ENCODE measurements at places on chromosomes 3 and 15.

GRCh38 chr15:92448370-92448769 lies 54.7 kb downstream of the ST8SIA2 start:
- DNase-seq: no peak

- no peak for DNase-seq
Measured at GRCh38 chr15:93779341-93779740, 452.0 kb upstream of the MCTP2 start.

DNA sequence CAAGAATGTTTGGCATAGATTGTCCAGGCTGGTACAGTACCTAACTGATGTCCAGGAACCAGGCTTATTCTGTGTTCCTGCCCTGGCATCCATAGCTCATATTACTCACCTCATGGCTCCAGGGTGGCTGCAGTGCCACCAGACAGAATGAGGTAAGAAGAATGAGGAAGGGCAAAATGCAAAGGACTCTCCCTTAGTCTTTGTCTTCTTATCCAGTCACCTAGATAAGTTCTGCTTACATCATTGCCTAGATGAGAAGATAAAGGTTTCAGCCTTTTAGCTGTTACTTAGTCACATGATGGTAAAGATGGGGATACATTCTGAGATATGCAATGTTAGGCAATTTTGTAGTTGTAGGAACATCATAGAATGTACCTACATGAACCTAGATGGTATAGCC lies 45.8 kb downstream of the CHP1 start:
- no peak for DNase-seq

DNA sequence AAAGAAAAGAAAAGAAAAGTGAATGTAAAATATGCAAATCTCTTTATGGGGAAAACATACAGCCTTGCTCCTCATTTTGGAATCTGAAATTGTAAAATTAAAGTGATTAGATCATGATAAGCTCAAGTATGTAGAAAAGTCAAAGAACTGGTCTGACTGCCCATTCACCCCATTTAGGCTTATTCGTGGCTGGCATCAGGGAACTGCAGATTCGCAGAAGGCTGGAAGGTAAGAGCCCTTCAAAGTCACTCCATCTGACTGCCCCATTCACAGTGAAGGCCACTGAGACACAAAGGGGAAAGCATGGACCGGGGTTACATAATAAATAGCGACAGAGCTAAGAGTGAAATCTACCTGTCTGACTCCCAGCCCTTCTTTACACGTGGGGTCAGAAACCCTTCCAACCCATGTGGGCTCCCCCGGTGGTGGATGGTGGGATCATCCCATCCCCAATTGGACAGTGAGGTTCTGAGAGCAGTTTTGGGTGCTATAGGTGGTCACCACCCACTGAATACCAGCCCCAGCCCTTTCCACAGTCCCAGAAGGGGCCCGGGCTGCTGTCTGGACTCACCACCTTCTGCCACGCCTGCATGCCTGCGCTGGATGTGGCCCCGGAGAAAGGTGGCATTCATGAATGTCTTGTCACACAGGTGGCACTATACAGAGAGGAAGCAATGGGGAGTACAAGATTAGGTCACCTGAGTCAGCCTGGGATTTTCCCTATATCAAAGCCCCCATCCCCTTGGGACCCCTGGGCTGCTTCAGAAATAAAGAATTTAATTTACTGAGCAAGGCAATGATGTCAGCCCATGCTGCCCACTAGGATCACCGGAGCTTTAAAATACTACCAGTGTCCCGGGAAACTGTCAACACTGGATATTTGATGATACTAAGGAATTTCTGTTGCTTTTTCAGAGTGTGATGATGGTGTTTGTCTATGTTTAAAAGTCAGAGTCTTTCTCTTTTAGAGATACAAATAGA lies 17.9 kb downstream of the DZIP1L start:
- no peak for DNase-seq

- DNase-seq: no peak
Measured at GRCh38 chr15:43449981-43450380, 43.0 kb downstream of the TP53BP1 start.

GRCh38 chr15:34799149-34800101 lies 4.1 kb upstream of the ACTC1 start:
- DNase-seq: no peak

DNA sequence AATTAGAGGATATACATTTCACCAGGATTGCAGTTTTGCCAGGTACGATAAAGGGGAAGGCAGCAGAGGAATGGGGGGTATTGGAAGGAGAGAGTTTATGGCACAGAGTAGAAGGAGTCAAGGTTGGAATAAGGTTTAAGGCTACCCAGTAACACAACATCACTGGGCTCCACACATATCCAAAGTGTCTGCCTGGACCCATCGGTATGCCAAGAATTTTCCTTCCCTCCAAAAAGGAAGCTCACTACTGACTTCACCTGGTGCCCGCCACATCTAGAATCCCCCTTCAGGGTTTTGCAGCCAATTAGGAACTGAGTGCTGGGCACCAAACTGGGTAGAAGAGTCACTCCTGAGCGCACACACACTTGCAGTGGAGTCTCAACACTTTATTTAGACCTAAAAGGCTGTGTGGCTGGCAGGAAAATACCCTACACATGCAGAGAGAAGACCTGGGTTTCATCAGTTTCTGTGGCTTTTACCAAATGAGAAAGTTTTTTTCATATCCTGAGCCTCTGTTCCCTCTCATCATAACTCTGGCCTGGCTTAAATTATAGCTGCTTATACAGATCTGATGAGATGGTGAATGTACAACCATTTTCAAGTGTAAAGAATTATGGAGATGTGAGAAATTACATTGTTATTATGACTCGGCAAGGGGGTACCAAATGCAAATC lies 190.8 kb upstream of the LPP start:
- no peak for DNase-seq

- DNase-seq: no peak
Measured at GRCh38 chr3:195078891-195079440, 192.0 kb downstream of the XXYLT1 start.

GRCh38 chr3:36525115-36525801 lies 145.0 kb downstream of the STAC start:
- DNase-seq: no peak

DNA sequence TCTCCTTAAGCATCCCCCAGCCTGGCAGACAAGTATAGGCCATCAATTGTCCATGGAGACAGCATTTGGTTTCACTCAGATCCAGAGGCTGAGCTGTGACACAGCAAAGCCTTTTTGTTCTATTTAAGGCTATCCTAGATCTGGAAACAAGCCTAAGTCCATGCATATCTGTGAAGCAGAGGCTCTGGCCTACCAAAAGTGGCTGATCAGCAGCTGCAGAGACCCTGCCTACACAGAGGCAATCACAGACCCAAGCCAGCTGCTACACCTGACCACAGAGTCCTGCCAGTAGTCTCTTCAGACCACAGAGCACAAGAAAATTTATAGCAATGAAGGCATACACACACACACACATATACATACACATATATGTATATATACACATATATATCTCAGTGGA lies 501.7 kb upstream of the ARPP21 start:
- DNase-seq: no peak

GRCh38 chr15:59516655-59517461 lies 78.9 kb downstream of the FAM81A start:
- DNase-seq: no peak

GRCh38 chr3:27345959-27346865 lies 23.0 kb downstream of the NEK10 start:
- no peak for DNase-seq
